HuH-7 (cell line): ENCODE measurements at places on chromosomes 16 and 17.

GRCh38 chr16:74738113-74738541 lies 36.5 kb downstream of the FA2H start:
- DNase-seq, result no peak

DNA sequence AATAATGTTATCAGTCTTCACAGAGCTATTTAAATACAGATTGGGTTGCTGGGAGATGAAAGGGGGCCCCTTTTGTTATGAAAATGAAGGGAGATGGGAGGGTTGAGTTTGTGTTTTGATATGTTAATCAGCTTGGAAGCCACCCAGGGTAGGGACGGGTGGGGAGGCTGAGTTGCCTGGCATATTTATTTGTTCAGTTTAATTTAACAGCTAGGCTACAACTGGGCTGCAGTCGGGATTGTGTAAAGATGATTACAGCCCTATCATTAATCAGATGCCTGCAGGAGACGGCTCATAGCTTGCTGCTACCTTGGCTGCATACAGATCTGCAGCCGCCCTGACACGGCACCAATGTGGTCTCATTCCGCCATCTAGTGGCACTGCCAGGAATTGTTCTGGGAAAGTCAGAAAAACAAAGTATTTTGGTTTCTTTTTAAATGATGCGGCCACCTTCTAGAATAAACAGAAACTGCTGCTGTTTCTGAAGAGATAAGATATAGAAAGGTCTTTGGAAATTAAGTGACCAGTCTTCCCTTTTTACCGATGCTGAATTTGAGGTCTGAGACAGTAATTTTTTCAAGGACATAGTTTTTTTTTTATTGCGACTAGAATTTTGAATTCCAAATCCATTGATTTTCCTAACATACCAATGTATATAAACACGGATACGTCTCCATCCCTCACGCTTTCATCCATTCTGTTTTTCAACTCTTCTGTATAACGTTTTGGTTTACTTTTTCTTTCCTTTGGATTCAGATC lies 458.0 kb upstream of the ASIC2 start:
- DNase-seq, result peak; percentile 47

DNA sequence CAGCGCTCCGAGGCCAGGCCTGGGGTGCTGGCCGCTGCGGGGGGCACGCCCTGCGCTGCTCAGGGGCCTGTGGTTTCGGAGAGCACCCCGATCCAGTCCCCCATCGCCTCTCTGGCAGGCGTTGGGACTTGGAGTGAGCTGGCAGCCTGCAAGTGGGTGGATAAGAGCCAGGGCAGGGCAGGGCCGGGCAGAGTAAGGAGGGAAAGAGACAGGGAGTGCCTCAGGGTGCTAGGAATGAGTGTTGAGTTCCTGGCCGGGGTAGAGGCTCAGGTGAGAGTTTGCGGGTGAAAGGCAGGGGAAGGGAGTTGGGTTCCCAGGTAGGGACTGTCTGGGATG lies 1.3 kb downstream of the CDH13 start:
- DNase-seq, result no peak

GRCh38 chr17:38455288-38455915 lies 27.1 kb downstream of the ARHGAP23 start:
- DNase-seq, result no peak

GRCh38 chr17:13864521-13864920 lies 204.8 kb upstream of the COX10 start:
- DNase-seq, result no peak

GRCh38 chr17:49887086-49887743 lies 39.3 kb upstream of the TAC4 start:
- DNase-seq, result no peak

GRCh38 chr17:4199818-4200402 lies 56.9 kb downstream of the CYB5D2 start:
- DNase-seq, result peak; percentile 69

DNA sequence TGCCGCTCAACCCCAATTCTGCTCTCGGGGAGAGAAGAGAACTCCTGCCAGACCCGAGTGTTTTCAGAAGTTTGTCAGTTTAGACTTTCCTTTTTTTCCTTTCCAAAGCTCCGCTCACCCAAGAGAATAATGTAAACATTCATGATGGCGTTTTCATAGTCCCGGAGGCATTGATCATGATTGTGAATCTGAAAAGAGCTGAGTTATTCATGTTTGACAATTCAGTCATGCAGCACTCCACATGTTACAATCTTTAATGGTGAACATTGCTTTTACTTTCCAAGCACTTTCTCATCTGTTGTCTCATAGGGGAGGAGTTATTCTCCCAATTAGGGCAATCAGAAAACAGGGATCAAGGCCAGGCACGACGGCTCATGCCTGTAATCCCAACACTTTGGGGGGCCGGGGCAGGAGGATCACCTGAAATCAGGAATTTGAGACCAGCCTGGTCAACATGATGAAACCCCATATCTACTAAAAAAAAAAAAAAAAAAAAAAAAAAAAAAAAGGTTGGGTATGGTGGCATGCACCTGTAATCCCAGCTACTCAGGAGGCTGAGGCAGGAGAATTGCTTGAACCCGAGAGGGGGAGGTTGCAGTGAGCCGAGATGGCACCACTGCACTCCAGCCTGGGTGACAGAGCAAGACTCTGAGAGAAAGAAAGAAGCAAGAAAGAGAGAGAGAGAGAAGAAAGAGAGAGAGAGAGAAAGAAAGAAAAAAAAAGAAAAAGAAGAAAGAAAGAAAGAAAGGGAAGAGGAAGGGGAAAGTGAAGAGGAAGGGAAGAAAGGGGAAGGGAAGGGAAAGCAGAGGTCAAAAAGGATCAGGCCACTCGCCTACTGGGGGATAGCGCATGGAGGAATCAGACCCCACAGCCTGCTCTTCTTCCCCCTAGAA lies 70.0 kb upstream of the TNRC6C start:
- DNase-seq, result no peak

DNA sequence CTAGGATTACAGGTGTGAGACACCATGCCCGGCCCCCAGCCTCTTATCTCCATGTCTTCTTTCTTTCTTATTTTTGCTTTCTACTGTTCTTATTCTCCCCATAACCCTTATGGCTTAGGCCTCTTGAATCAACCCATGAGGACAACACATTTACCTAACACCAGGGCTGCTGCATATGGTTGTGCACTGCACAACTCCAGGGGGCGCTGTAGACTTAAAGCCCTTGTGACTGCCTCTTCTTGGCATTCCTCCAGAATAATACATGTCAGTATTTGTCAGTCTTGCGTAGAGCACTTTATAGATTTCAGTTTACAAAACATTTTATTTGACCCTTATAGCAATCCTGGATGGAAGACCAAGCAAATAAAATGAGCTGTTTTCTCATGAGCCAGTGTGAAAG lies 225.0 kb upstream of the SALL1 start:
- DNase-seq, result no peak

GRCh38 chr16:8577678-8578304 lies 12.5 kb downstream of the TMEM114 start:
- no peak for DNase-seq

- no peak for DNase-seq
Observed at GRCh38 chr17:29883497-29883896, 46.5 kb downstream of the SSH2 start.

DNA sequence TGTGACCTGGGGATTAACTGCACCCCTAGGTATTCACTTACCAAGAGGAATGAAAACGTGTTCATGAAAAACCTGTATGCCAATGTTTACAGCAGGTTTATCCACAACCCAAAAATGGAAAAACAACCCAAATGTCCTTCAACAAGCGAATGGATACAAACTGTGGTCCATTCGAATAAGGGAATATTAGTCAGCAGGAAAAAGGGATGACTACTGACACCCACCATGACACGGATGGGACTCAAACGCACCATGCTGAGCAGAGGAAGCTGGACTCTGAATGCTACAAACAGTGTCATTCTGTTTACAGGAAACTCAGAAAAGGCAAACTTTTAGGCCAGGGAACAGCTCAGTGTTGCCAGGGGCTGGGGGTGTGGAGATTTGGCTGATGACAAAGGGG lies 4.9 kb downstream of the SLC38A10 start:
- no peak for DNase-seq

GRCh38 chr16:67552476-67552875 lies 9.8 kb upstream of the CTCF start:
- no peak for DNase-seq

DNA sequence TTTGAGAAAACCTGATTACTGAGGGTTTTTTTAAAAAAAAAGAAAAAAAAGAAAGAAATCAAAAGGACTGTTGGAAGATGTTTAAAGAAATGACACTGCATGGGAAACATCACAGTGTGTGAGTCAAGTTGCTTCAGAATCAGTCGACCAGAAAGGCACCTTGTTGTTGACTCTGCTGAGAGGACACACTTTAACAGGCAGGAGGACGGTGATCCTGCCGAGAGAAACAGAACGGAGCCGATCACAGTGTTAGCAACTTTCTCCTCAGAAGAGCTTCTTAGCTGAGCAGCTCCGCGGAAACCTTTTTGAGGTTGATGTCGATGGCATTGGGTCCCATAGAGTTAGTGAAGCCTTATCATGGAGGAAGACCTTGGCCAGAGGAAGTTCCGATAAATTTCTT lies 538.7 kb downstream of the RBFOX1 start:
- DNase-seq, result no peak

DNA sequence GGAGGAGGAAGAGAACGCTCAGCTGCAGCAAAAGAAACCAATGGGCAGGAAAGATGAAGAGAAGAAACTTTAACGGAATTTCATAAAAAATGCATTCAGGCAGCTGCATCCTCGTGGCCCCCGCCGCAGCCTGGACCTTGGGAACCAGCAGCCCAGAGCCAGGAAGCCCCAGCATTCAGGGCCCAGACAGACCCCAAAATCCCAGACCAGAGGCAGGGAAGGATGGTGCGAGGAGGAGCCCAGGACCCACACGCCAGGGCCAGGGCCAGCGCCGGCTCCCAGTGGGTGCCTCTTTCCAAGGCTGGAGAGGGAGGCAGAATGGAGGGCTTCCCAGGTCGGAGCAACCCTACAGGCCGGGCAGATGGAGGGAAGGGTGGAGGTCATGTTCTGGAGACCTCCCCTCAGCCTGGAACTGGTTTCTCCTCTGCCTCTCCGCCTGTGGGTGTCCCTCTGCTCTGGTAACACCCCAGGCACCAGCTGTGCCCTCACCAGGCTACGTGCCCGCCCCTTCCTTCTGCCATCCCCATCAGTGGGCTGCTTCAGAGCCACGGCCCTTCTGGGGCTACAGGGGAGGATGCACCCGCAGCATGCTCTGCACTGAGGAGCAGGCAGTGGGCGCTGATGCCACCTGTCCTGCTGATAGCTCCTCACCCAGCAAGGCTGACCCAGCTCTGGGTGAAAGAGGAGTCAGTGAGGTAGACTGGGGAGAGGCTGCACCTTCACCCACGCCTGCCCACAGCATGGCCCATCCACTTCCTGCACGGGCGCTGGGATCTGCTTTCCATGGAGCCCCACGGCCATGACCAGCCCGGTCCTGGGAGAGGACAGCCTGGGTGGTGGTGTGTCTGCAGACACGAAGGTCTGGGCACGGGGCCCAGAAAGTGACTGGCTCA lies 1.2 kb upstream of the MIF4GD start:
- no peak for DNase-seq

DNA sequence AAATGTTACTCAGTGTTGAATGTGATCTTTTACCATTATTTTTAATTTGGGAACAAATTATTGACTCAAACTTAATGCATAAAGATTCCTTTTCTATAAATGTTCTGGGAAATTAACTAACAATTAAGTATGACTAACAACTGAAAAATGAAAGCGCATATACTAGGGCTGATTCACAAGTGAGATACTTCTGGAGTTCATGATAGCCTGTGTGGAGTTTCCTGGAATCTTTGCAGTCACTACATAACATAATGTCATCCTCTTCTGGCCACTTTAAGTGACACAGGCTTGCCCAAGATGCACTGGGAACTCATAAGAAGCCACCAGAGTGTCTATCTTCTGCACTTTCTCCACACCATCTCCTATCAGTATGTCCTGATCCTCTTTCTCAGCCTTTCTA lies 450.3 kb upstream of the CDH11 start:
- no peak for DNase-seq

DNA sequence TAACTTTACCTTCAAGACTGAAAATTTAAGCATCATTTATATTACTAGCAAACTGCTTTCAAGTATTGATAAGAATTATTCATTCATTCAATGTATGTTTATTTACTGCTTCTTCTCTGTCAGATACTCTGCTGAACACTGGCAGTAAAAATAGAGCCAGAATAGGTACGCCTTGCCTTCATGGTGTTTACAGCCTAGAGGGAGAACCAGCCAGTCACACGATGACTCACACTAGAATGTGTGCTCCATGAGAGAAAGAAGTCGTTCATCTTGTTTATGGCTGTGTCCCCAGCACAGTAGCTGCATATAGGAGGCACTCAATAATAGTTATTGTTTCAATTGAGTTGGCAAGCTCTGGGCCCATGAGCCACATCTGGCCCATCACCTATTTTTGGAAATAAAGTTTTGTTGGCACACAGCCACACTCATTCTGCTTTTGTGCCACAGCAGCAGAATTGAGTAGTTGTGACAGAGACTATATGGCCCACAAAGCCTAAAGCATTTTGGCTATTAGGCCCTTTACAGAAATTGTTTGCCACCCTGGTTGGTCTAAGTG lies 84.2 kb downstream of the TMC6 start:
- DNase-seq, result no peak

GRCh38 chr17:600576-601243 lies 113.9 kb downstream of the VPS53 start:
- DNase-seq, result no peak

GRCh38 chr16:29983420-29984136 lies 9.9 kb downstream of the TAOK2 start:
- DNase-seq, result no peak

GRCh38 chr16:17526956-17527937 lies 56.5 kb upstream of the XYLT1 start:
- DNase-seq, result no peak

DNA sequence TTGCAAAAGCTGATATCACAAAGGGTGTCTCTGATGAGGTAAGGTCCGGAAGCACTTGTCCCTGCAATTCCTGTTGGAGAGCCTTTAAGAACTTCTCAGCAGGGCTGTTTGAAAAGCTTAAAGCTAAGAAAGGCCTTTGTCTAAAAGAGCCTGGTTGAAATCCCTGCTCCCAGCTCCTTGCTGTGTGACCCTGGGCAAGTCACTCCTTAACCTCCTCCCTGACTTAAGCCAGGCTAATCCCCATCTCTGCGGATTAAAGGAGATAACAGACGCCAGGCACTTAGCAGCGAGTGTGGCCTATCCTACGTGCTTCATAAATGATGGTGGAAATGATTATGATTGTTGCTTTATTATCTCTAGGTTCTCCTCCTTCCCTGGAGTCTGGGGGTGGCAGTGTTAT lies 368.0 kb upstream of the RBFOX1 start:
- no peak for DNase-seq

- no peak for DNase-seq
Observed at GRCh38 chr17:43984521-43984920, 19.9 kb upstream of the NAGS start.
